ENCODE measurements at places on chromosomes 5 and 9.

- no peak for DNase-seq
Measured at GRCh38 chr9:100277166-100277979, 75.4 kb downstream of the TEX10 start.

GRCh38 chr9:138044485-138045383 is 167.2 kb downstream of the CACNA1B start:
- DNase-seq: no peak

- no peak for DNase-seq
Measured at GRCh38 chr9:114784721-114785279, 21.0 kb downstream of the TNFSF15 start.

GRCh38 chr9:103811462-103811861 is 282.6 kb upstream of the SMC2 start:
- no peak for DNase-seq

- no peak for DNase-seq
Measured at GRCh38 chr5:103033696-103034095, 86.2 kb downstream of the GIN1 start.

- DNase-seq: no peak
Measured at GRCh38 chr5:56827049-56827448, 11.7 kb downstream of the MAP3K1 start.

- no peak for DNase-seq
Measured at GRCh38 chr9:126472198-126472947, 141.4 kb upstream of the LMX1B start.

GRCh38 chr5:33781286-33781685 is 110.5 kb downstream of the ADAMTS12 start:
- DNase-seq: no peak

All from stimulated activated CD4-positive, alpha-beta T cell treated with anti-CD3 and anti-CD28 coated beads, TNF-alpha, amount 100 ng/mL, for 1 hour (primary cell).